ENCODE measurements at places on chromosomes 13 and 19. TPM values are rescaled to one million over a fixed set of nuclear protein-coding genes. Genes with fewer than 3 reads are reported as not detected.

The SPRY2 gene
- 78.2 TPM for total RNA-seq

The GPALPP1 gene
- total RNA-seq = 10.3 TPM

The OLFM4 gene
- total RNA-seq = not detected

The C1QTNF9 gene
- total RNA-seq = not detected

The ADPRHL1 gene
- total RNA-seq = 11.3 TPM

The ADAMTSL5 gene
- 0.43 TPM for total RNA-seq

The ZNF534 gene
- total RNA-seq = not detected

The ZNF813 gene
- total RNA-seq = 1.3 TPM

The CCDC169 gene
- 4.7 TPM for total RNA-seq

The CATSPERD gene
- total RNA-seq = not detected

The TBXA2R gene
- 37.8 TPM for total RNA-seq

The C19orf33 gene
- total RNA-seq = not detected

The ZSCAN4 gene
- total RNA-seq = not detected

The COPE gene
- 331 TPM for total RNA-seq

The NLRP7 gene
- not detected for total RNA-seq

The CRB3 gene
- not detected for total RNA-seq

The C19orf81 gene
- total RNA-seq = not detected

The OSCAR gene
- 13.6 TPM for total RNA-seq

The GPR18 gene
- total RNA-seq = not detected

The NPHS1 gene
- not detected for total RNA-seq

The TYROBP gene
- 31.5 TPM for total RNA-seq

The CACNG7 gene
- total RNA-seq = not detected

The SMG9 gene
- total RNA-seq = 126 TPM

The SYNE4 gene
- not detected for total RNA-seq

The CCDC8 gene
- 10.0 TPM for total RNA-seq

The B3GNT3 gene
- 0.64 TPM for total RNA-seq

The WDR88 gene
- total RNA-seq = not detected

The SPATA13 gene
- 38.2 TPM for total RNA-seq

The SIGLEC12 gene
- not detected for total RNA-seq

The OR7C1 gene
- not detected for total RNA-seq

The FOXO1 gene
- total RNA-seq = 65.1 TPM

The EEF1AKMT1 gene
- not detected for total RNA-seq

The SPC24 gene
- total RNA-seq = 1.1 TPM

The CYSLTR2 gene
- 1.2 TPM for total RNA-seq

The ZNF536 gene
- not detected for total RNA-seq

The MTIF3 gene
- 23.6 TPM for total RNA-seq

The ALKBH6 gene
- total RNA-seq = 35.3 TPM

The KLK1 gene
- not detected for total RNA-seq

The KLK14 gene
- total RNA-seq = not detected

The GNA15 gene
- total RNA-seq = 7.1 TPM

The MIR17HG gene
- total RNA-seq = not detected

The DPF1 gene
- total RNA-seq = not detected

The TPRX2 gene
- not detected for total RNA-seq

The ZNF723 gene
- not detected for total RNA-seq

The EHD2 gene
- total RNA-seq = 342 TPM

The POU4F1 gene
- total RNA-seq = not detected

The TSHZ3 gene
- total RNA-seq = 9.9 TPM

The RPL36 gene
- 885 TPM for total RNA-seq

The SHD gene
- total RNA-seq = not detected

The TTYH1 gene
- 58.4 TPM for total RNA-seq

The APOC1 gene
- total RNA-seq = 17.0 TPM

The LPAR2 gene
- total RNA-seq = 0.75 TPM

The COL4A2 gene
- 1,227 TPM for total RNA-seq

The GRIN2D gene
- total RNA-seq = 0.64 TPM

The CGB2 gene
- not detected for total RNA-seq

The PRODH2 gene
- not detected for total RNA-seq
